ENCODE measurements at places on chromosomes 6 and 20.

GRCh38 chr6:134979142-134979541, 29.2 kb upstream of the ALDH8A1 start:
- no peak for DNase-seq

GRCh38 chr6:72783666-72784065, 161.8 kb downstream of the KCNQ5 start:
- peak; percentile 35 for DNase-seq

- no peak for DNase-seq
These were observed 38.2 kb downstream of the ATRN start for GRCh38 chr20:3509064-3509463.

GRCh38 chr6:156421933-156422332, 355.2 kb upstream of the ARID1B start:
- DNase-seq = peak; percentile 59

DNA sequence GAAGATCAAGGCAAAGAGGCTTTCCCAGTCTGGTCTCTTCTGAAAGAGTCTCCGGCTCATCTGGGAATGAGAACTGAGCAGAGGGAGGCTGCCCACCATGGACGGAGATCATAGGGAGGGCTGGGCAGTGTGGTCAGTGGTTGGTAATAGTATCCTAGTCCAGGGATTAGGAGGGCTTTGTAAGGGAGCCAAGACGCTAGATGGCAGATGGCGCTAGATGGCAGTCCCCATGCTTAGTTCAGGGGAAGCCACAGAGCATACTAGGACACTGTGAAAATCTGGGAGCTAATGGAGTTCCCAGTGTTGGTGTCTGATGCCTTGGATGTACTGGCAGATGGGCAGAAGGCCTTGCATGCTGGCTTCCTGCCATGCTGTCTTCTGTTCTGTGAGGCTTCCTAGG, 21.7 kb upstream of the DAAM2 start:
- no peak for DNase-seq

- no peak for DNase-seq
These were observed 12.4 kb downstream of the HTR1B start for GRCh38 chr6:77450924-77451323.

- no peak for DNase-seq
These were observed 18.1 kb downstream of the NPEPL1 start for GRCh38 chr20:58710481-58711265.

GRCh38 chr6:25463441-25463840, 184.3 kb downstream of the CARMIL1 start:
- no peak for DNase-seq

GRCh38 chr6:144757730-144758129, 472.6 kb downstream of the UTRN start:
- no peak for DNase-seq

DNA sequence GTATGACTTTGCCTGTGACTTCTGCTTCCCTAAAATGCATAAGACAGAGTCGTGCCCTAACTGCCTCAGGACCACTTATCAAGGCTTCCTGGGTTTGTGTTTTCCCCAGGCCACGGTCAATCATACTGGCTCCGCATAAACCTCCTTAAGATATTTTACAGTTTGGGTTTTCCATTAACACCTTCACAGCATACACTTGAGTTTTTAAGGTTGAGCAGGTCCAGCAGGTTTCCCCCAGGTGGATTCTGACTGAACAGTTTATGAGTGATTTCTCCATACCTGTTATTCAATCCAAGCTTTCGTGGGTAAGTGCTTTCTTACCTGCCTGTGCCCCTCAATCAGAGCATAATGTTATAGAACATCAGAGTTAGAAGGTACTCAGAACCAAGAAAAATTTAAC, 39.3 kb downstream of the NINL start:
- no peak for DNase-seq

DNA sequence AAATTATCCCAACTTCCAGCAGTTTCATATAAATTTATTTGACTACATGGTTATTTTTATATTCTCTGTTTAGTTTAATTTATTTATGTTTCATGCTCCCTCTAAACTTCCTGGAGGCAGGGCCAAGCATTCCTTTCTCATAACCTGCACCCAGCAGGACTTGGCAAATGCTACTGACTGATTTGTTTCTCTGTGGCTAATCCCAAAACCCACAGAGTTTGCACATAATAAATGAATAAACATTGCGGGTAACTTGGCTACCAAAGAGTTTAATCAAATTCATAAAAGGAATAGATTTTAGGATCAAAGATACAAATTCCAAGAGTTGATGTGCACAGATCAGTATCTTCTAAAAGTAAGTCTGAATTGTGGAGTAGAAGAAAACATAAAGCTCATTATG, 239.5 kb downstream of the SLC35F1 start:
- no peak for DNase-seq
